ENCODE measurements at places on chromosomes 3 and 15.

GRCh38 chr15:51111061-51111460 lies 16.4 kb upstream of the TNFAIP8L3 start:
- DNase-seq = no peak

DNA sequence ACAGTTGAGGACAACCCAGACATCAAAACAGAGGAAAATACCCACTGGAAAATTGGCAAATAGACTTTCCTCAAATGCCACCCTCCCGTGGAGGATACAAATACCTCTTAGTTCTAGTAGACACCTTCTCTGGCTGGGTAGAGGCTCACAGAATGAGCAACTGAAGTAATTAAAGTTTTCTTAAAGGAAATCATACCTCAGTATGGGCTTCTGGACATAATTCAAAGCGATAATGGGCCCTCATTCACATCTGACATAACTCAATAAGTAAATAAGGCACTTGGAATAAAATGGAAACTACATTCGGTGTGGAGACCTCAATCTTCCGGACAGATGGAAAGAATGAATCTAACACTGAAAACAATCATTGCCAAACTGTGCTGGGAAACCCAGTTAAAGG lies 115.2 kb upstream of the PLCL2 start:
- no peak for DNase-seq

- DNase-seq = no peak
Measured at GRCh38 chr3:79808515-79808914, 40.7 kb upstream of the ROBO1 start.

DNA sequence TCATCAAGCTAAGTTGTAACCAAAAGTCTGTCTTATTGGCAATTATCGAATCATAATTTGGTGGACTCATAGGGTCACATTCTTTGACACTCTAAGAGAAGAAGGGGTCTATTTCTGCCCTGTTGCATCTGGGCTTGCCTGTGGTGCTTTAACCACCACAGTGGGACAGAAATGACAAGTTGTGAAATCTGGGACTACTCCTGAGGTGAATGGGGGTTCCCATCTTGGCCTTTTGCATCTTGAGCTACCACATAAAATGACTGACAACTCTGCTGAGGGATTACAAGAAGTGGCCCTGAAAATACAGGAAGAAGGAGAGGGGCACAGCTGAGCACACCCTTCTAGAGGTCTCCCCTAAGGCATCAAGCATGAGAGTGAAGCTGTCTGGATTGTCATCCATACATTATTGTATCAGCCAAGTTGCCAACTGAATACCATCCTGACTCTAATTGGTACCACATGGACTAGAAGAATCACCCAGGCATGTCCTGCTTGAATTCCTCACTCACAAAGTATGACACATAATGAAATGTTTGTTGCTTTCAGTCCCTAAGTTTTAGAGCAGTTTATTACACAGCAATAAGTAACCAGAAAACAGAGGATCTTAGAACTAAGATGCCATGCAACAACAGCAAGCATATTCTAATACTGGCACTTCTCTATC lies 306.5 kb downstream of the ROBO1 start:
- DNase-seq = peak; percentile 3

DNA sequence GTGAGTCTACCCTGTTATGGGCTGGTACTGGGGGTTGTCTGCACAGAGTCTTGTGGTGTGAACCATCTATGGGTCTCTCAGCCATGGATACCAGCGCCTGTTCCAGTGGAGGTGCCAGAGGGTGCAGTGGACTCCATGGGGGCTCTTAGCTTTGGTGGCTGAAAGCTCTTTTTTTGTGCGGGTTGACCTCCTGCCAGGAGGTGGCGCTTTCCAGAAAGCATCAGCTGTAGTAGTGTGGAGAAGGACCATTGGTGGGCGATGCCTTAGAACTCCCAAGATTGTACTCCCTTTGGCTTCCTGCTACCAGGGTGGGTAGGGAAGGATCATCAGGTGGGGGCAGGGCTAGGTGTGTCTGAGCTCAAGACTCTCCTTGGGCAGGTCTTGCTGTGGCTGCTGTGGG lies 602.6 kb downstream of the RSL24D1 start:
- no peak for DNase-seq

- DNase-seq = no peak
Measured at GRCh38 chr15:77632534-77633133, at the start of gene LINGO1. LINGO1 (minus strand) TSS chr15:77632912; CDS start chr15:77632315, 597 bp downstream.

GRCh38 chr3:51773529-51774056 lies 5.4 kb downstream of the IQCF6 start:
- DNase-seq = no peak

DNA sequence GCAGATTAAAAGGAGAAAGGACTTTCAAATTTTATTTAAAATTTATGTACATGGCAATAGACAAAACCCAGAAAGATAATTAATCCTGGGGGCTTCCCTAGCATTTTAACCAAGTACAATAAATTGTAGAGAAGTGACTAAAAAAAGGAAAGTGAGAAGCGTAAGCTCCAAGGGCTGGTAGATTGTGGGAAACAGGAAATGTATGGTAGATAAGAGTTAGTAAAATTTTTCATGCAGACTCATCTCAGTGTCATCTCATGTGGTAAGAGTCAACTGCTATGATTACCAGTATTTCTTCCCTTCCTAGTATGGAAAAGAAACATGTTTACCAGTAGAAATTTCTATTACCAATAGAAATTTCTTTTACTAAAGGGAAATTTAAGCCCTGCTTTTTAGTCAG lies 464.3 kb upstream of the AGTR1 start:
- DNase-seq = no peak

GRCh38 chr3:54962200-54962599 lies 34.3 kb upstream of the LRTM1 start:
- DNase-seq = no peak

GRCh38 chr3:182436547-182436946 lies 356.8 kb upstream of the ATP11B start:
- DNase-seq = no peak

DNA sequence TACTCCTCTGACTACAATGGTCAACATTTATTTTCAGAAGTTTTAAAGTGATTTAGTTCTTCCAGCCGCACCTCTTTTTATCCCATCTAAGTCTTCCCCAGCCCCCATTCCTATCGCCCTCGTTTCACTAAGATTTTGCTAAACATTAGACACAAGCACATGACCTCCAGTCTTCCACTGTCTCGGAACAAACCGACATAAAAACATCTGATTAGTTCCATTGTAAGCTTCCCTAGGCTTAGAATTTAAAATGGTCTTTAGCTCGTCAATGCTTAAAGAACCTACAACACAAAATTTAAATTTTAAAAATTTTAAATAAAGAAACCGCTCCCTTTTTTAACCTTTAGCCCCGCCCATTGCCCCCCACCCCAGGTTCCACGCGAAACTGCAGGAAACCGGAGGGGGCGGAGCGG lies 284 bp upstream of the TSC22D2 start:
- DNase-seq = no peak

GRCh38 chr3:194395778-194396538 lies 3.1 kb downstream of the GP5 start:
- DNase-seq = peak; percentile 59

- DNase-seq = peak; percentile 65
Measured at GRCh38 chr15:51874751-51875644, 45.5 kb downstream of the TMOD3 start.

DNA sequence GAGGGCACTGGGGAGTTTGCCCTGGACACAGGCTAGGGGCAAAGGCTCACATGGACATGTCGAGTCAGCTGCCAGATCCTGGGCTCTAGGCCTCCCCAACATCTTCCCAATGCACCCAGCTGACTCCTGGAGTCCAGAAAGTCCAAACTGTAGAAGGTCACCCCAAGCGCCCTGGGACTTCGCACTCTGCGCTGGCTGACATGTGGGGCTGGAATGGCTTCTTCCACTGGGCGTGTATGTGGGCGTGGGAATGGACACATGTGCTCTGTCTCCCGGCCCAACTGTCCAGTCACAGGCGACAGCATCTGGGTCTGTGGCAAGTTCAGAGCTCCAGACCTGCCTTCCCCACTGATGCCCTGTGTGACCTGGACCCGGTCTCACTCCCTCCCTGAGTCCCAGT lies 13.2 kb upstream of the FURIN start:
- DNase-seq = no peak

GRCh38 chr3:157836022-157836421 lies 270.2 kb downstream of the SHOX2 start:
- DNase-seq = no peak

DNA sequence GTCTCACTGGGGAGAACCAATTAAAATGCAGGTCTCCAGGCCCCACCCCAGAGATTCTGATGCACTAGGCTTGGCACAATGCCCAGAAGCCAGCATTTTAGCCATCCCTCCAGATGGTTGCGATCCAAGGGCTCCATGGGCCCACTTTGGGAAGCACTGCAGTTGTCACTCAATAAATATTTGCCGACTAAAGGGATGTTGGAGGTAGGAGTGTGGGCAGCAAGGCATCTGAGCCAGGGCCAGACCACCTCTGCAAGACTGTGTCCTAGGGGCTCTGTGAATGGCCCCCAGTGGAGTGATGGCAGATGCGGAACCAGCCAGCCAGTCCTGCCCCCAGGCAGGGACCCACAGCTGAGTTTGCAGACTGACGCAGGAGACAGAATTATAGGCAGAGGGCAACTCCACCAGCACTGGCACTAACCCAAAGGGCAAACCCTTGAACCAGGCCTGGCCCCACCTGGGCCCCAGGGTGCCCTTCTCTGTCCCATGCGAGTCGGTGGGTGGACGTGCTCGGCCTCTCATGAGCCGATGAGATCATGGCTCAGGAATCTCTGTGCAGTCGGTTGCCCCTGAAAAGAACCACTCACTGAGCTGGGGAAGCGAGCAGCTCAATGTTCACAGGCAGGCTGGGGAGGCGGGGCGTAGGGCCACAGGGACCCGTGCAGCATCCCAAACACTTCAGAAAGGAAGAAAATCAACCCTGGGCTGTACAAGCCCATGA lies 49.7 kb downstream of the SEMA5B start:
- peak; percentile 43 for DNase-seq

DNA sequence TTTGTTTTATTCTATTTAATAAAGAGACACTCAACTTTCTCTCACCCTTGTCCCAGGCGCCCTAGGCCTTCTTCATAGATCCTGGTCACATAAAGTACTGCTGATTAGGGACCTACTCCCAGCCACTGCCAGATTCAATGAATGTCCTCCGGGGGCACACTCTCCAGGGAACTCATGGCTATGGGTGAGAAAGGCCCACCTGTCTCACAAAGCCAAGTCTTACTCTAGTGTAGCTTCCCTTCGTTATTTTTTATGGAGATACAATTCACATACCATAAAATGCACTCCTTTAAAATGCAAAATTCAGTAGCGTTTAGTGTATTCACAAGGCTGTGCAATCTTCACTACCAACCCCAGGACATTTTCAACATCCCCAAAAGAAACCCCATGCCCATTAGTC lies 87.8 kb downstream of the ADCY5 start:
- DNase-seq = no peak

DNA sequence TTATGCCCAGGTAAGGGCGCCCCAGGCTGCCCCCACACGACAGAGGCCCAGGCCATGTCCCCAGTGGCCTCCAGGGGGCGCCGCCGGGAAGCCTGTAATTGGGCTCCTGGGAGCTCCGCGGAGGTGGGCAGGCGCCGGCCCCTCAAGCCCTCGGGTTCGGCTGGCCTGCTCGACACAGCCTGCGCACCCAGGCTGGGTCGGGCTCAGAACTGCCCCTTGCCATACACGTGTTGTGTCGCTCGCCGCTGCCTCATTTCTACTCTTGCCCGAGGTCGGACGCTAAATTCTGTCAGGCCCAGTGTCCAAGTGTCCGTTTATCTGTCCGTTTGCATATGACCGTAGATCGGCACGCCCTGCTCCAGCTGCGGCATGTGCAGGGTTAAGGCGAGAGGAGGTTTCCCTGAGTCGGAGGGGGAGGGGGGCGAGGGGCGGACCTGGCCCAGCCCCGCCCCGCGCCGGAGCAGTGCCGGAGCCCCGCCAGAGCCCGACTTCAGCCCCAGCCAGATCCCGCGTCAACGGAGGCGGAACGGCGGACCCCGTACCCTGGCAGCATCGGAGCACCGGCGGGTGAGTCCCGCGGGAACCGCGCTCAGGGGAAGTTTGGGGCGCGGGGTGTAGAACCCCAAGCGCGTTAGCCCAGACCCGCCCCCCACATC lies at the start of gene KLHDC8B:
TSS of gene KLHDC8B (plus strand) at position 480 of the 656 bp plus-strand sequence. CDS start 1,172 bp downstream, outside the sequence.
- DNase-seq = peak; percentile 96

DNA sequence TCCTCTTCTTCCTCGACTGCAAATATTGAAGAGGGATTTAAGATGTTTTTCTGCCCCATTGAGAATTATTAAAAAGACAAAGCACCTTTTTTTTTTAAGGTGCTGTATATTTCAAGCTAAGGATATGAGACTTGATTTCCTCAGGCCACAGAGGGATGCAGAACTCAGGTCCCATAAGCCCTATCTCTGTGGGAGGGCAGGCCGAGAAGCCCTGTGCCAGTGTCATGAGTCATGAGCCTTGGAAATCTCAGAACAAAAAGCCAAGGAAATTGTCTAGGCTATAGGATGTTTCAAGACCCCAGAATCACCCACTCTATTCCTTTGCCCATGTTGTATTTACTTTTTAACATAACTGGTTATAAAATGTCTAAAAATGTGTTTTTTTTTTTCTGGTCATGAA lies 7.3 kb downstream of the ESYT3 start:
- no peak for DNase-seq

DNA sequence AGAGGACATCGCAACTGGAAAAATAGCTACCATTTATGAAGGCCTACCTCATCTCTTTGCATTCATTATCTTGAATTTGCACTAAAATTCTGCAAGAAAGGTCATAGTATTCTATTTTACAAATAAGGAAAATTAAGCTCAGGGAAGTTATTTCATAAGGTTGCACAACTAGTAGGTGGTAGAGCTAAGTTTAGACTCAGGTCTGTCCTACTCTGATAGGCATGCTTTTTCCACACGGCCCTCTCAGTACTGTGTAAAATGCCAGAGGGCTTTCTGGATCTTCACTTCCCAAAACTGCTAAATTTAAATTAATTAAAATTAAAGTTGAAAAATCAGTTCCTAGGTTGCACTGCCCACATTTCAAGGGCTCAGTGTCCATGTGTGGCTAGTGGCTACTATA lies 18.3 kb downstream of the MAP2K1 start:
- no peak for DNase-seq

DNA sequence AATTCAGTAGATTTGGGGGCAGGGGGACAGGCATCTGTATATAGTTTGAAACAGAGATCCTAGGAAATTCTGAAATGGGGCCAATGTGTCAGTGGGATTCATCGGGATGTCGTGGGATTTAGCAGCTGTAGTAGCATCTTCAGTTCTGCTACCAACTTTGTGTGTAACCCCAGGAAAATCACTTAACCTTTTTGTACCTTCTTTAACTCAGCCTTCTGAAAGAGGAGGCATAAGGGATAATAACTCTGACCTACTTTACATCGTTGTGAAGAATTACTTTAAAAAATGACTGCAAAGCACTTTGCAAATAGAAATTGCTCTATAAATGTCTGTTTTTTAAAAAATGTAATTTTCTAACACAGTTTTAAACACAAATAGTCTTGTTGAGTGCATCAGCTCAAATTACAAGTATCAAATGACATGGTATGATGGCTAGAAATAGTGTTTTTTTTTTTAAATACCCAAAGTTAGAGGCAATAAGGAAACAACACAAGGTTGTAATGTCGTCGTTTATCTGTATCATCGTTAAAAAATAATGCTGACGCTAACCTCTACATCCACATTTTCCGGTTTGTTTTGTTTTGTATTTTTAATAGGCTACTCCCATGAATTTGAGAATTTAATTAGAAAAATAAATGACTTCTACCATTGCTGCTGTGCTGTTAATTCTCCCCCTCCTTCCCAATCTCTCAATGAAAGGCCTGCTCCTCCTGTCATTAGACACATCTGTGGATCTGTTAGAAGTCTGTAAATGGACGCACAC lies 338.5 kb downstream of the PTPRG start:
- DNase-seq = no peak
